ENCODE measurements at places on chromosomes 7 and 10.

DNA sequence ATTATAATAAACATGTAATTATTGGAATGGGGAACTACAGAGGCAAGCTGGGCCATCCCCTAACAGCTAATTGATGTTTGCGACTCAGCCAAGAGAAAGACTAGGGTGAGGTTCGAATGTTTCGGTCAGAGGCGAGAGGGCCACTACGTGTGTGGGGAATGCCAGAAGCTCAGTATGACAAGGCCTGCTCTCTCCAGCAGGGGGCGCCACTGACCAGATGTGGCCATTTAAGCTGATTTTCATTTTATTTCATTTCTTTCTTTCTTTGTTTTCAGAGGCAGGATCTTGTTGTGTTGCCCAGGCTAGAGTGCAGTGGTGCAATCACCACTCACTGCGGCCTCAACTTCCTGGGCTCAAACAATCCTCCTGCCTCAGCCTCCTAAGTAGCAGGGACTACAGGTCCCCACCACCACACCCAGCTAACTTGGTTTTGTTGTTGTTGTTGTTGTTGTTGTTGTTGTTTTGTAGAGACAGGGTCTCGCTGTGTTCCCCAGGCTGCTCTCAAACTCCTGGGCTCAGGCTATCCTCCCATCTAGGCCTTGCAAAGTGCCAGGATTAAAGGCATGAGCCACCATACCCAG lies 38.1 kb downstream of the TMEM130 start:
- peak; percentile 19 for DNase-seq

DNA sequence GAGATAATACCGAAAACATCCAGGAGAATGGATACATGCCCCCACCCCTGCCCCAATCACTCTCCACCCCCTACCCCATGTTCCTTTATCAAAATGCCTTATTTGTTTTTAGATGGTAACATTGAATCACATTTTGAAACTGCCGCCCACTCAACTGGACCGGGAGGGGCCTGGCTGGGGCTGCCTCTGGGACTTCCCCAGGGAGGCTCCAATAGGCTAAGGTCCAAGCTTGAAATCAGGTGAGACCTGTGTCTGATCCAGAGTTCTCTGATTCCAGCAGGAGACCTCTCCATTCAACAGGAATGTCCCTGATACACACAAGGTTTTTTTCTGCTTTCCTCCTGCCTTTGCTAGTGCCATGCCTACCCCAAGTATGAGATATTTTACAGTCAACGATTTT lies 43.8 kb upstream of the ACSL5 start:
- no peak for DNase-seq

DNA sequence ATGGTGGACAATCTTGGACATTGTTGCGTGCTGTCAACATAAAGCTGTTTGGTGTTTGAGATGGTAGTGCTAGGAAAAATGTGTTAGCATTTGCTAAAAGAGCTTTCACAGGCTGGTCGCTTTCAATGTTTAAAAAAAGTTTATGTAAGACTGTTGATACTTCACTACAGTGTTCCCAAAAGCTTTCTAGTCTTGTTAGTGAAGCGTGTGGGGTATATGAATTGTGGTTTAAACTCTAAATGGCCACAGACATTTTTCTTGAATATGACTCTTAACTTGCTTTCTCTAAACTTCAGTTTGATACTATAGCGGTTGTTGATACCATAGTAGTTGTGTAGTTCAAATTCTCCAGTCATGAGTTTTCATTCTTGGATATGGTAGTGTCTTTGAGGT lies 44.9 kb downstream of the MCU start:
- DNase-seq: no peak

- no peak for DNase-seq
Observed at GRCh38 chr7:20151708-20152456, 65.3 kb downstream of the MACC1 start.

- DNase-seq: no peak
Observed at GRCh38 chr7:32591938-32592337, 96.6 kb downstream of the AVL9 start.

DNA sequence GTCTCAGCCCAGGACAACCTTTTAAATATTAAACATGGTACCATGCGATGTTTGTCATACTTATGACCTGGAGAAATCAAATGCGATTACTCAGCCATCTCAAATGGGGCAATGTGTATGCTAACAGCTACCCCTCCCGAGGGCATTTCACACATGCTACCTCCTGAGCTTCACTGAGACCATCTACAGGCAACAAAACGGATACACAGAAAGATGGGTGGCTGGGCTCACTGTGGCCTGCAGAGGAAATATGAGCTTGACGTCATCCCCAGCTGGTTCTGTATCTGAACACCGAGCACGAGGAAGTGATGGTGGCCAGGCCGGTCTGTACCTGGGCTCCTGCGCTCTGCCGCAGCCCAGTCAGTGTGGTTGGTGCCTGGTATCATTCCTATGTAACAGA lies 374.3 kb downstream of the RPS24 start:
- DNase-seq: no peak

DNA sequence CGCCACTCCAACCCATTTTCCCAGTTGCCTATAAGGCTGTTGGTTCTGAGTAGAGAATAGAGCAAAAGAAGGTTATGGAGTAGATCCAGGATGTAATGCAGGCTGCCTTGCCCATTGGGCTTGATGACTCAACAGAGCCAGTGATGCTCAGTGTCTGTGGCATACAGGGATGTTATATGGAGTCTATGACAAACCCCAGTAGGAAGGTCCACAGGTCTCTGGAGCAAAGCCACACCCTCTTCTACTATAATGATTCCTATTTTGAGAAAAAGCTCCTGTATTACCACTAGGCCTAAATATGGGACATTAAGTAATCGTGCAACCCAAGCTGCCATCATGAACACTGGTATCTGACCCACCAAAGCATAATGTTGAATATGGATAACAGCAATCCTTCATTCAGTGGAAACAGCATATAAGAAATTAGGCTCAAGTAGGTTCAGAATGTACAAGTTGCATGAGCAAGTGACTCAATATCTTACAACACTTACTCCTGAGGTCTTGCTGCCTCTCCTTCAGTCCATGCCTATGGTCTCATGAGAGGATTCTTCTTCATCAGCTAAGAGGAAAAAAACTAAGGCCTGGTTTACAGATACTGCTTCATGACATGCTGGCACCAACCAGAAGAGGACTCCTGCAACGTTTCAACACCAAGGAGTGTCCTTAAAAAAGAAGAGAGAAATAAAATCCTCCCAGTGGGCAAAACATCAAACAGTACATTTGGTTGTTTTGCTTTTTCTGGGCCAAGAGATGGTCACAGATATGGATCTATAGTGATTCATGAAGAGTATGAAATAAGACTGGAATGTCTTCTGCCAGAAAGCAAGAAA lies 14.8 kb upstream of the FHIP2A start:
- DNase-seq: no peak

GRCh38 chr7:117111535-117111934 lies 158.2 kb downstream of the ST7 start:
- no peak for DNase-seq

DNA sequence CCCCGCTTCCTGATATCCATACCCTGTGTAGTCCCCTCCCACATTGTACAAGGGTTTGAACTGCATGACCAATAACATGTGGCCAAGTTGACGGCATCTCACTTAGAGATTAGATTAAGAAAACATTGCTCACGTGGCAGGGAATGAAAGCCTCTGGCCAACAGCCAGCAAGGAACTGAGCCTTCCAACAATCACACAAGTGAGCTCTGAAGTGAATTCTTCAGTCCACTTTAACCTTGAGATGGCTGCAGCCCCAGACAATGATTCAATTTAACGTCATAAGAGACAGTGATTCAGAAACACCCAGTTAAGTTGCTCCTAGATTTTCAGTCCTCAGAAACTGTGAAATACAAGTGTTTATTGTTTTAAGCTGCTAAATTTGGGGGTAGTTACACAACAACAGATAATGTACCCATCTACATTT lies 165.9 kb upstream of the PLXNA4 start:
- DNase-seq: no peak

DNA sequence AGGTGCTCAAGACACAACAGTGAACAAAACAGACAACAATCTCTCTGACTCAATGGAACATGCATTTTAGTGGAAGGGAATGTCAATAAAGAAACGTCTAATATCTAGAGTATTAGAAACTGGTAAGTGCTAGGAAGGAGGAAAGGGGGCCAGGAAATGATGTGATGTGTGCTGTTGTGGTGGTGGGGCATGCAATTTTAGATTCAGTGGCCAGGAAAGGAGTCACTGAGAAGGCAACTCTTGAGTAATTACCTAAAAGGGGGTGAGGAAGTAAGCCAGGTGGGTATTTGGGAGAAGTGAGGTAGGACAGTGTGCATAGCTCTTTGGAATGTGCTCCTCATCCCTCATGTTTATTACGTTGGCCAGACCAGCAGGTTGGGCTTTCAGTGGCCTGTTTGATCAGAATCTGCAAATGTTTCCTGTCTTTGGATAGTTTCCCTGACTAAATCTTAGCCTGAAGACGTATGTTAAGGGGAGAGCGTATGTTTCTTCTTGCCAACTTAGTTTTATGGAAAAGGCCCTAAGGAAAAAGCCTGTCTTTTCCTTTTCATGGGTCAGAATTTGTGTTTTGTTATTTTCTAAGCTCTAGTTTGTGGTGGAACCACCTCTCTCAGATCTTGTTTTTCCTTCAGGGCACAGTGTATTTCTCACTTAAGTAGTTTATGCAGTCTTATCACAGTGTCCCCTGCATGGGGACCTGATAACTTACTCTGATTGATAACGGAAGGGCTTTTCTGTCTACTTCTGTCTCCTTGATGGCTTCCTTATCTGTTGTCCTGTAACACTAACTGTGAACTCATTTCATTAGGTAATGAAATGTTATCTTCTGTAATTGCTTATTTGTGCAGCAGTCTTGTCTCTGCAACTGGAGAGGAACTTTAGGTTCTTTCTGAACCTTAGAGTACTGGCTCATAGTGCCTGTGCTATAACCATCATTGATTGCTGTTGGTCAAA lies 203.7 kb downstream of the AUTS2 start:
- DNase-seq: no peak

DNA sequence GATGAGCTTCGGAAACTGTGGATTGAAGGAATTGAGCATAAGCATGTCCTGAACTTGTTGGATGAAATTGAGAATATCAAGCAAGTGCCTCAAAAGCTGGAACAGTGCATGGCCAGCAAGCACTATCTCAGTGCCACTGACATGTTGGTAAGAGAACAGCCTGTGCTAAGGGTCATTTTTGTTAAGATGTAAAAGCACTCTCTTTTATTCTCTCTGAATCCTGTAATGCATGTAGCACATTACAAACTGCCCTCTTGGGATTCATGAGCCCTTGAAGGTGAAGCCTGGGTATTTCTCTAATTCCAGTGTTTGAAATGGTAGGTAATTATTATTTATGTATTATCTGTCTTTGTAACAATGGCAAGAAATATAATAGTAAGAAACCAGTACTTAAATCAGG lies 36.1 kb downstream of the EXOC4 start:
- DNase-seq: no peak

GRCh38 chr7:99897322-99898022 lies 20.6 kb upstream of the OR2AE1 start:
- DNase-seq: no peak

DNA sequence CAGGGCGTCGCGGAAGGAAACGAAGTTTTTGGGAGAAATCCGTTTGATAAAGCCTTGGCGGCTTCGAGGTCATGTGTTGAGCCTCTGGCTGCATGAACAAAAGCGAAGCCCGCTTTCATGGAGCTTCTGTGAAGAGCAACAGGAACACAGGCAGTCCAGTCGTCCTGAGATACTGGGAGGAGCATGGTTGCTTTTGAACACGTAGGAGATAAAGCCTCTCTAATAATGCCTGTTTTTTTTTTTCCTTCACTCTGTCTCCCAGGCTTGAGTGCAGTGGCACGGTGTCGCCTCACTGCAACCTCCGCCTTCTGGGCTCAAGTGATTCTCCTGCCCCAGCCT lies 473 bp upstream of the ZNF32 start:
- no peak for DNase-seq

GRCh38 chr7:20409961-20410360 lies 79.3 kb downstream of the ITGB8 start:
- DNase-seq: no peak

Measured in stimulated activated CD8-positive, alpha-beta memory T cell treated with anti-CD3 and anti-CD28 coated beads, Interleukin-15, amount 100 ng/mL, for 24 hours (primary cell).